SJCRH30 (cell line): ENCODE measurements at places on chromosomes 12 and 14.

DNA sequence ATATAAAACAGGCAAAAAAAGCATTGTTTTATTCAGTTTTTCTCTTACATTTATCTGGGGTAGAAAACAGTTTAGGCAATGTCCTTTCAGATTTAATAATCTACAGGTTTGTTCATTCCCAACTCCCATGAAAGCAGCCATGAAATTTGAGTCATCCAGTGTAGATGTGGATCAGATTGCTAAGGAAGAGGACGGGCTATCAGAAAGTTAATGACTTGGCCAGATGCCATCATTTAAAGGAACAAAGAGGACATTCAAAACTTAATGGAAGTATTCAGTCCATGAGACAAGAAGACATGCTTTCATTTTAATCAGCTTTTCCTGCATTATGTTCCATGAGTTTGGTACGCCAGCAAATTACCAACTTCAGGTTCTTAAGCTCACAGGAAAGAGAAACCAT is 31.1 kb upstream of the POC1B start:
- peak; percentile 88 for DNase-seq

GRCh38 chr12:115474539-115475353 is 790.8 kb upstream of the TBX3 start:
- DNase-seq = no peak

DNA sequence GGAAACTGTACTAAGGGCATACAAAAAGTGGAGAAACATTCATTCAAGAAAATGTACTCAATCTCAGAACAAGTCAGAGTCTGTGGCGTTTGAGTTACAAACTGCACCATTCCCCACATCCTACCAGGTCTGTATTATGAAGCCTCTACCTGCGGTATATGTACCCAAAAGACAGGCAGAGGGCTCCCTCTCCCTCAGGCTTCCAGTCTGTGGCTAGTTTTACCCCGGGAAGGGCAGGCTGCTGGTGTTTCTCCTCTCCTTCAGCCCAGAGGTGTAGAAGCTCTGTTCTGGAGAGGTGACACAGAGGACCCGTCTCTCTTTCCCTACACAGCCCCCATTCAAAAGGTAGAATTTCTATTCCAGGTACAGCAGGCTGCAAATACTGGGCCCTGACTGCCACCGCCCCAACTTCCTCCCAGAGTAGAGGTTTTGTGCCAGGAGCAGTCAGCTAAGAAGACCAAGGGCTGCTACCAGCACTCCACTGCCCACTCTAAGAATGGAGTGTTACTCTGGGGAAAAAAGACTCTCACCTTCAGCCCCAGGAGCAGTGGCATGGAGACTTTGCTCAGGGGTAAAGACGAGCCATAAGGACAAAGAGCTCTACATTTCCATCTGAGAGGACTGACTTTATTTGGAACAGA is 39.4 kb downstream of the PARP11 start:
- DNase-seq = no peak

- no peak for DNase-seq
These were observed 144.9 kb upstream of the CRY1 start for GRCh38 chr12:107238296-107238695.

DNA sequence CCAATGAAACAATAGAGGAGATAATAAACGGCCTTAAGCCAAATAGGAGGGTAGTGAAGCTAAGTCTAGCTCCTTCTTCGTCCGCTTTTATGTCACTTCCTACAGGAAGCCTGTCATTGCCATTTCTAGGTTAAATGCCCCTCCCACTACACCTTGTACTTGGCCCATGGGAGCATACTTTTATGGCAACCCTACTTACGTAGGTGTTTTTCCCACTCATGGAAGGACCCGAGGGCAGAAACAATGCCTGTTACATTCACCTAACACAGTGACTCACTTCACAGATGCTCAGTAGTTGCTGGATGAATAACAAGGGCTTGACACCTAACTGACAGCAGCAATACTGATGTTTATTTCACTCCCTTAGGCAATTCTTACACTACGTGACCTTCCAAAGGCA is 44.5 kb downstream of the ALKBH1 start:
- no peak for DNase-seq

DNA sequence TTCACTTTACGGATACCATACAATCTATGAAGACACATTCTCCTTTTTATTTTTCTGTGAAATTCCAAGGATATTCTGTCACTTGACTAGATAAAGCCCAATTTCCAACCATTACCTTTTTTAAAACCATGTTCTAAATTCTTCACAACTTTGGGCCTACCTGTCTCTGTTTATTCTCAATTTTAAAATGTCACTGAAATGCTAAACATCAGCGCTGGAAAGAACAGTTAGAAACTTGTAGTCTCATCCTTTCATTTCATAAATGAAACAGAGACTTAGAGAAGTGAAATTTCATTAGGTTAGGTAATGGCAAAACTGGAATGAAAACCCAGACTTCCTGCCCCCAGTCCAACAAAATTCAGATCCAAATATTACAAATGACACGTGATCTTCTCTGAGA is 396.2 kb downstream of the CCDC91 start:
- no peak for DNase-seq

DNA sequence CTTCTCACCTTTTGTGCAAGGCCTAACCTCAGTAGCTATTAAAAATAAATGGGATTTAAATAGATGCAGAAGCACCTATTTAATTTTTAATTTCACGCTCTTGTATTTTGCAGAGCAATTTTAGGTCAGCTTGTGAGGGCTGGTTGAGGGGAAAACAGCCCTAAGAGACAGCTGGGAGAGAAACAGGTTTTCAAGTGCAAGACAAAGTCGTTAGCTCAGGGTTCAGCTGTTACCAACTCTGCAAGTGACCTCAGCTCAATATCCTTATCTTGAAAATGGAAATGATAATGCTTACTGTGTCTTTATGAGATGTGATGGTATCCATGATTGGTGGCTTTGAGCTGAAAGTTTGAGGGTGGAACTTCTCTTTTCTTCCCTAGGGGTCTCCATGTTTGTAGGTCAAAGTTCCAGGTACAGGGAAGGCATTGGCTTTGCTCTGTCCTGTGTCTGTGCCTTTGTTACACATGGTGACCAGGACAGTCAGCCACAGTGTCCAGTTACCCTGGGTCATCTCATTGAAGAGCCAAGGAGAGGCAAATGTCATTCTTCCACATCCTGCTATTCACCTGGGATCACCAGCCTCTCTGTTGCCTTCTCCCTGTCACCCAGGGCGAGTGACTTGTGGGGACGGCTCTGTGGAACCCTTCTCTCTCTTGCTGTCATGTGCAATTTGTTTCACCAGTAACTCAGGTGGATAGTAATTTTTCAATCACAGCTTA is 100.3 kb downstream of the SAMD4A start:
- DNase-seq = peak; percentile 66

GRCh38 chr12:116337312-116337711 is 59.8 kb upstream of the MED13L start:
- no peak for DNase-seq
